ENCODE measurements at places on chromosomes 2 and 18.

DNA sequence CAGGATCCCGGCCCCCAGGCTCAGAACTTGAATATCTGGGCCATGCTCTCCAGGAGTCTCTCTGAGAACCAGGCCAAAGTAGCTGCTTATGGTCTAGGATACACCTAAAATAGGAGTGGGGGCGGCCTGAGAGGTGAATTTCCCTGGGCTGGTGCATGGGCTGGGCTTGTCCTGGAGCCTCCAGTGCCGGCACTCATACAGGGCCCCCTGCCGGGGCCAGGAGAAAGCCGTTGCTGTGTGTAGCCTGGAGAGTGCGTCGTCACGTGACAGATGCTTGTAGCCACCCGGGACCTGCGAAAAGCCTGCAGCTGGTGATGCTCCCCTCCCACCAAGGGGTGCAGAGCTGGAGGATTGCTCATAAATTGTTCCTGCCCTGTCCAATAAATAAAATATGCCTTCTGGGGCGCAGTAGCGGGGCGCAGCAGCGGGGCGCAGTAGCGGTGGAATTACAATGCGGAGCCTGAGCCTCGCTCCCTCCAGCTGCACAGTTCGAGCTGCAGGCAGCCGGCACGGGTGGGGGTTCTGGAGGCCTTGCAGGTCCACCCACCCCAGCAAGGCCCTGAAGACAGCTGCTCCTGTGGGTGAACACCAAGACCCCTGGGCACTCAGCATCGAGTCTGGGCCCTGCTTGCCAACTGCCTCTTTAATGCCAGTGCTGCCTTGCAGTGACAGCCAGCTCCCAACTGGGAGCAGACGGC lies 289.9 kb downstream of the NDUFA10 start:
- DNase-seq = no peak

- DNase-seq = no peak
Measured at GRCh38 chr2:196944570-196944969, 18.1 kb upstream of the PGAP1 start.

DNA sequence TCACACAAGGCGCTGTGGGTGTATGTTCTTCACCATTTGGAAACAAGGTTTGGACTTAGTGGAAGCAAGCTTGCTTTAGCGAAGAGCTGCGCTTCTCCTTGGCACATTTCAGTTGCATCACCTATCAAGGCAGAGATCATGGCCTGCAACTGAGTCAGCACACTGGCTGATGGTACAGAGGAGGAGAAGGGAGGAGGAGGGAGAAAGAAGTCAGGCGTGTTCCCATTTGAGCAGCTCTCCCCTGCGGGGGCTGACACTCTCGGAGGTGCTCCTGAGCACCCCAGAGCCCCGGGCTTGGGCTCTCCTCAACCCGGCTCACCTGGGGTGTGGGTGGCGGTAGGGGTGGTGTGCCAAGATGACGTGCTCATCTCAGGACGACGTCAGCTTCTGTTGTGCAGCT lies 6.0 kb upstream of the SERPINB5 start:
- DNase-seq = no peak

DNA sequence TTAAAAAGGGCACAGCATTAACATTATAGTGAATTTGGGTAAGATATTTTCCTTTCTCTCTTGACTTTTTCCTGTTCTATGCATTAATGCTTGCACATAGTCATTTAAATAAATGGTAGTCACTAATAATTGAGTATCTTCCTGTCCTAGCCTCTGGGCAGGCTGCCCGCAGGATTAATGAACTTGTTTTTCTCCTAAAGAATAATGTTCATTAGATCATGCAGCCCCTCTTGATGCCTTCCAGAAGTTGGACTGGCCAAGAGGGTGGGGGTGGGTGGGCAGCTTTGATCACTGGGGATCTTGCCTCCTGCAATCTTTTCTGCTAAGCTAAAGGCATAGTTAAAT lies 514.5 kb upstream of the CDH2 start:
- DNase-seq = no peak

DNA sequence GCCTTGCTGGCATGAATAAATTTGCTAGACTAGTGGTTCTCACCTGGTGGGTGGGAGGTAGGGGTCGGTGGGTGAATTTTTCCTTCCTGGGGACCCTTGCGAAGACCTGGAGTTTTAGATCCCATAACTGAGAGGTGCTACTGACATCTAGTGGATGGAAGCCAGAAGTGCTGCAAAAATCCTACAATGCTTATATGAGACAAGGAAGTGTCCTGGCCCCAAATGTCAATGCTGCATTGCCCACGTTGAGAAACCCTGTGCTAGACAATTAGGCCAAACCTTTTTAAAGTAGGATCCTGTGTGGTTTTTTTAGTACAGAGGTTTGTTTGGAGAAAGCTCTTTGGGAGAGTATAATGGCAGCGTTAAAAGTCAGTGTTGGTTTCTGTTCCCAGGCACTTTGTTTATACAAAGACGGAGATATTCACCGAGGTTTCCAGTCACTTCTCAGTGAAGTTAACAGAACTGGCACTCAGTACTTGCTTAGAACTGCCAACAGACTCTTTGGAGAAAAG lies 9.6 kb downstream of the SERPINB8 start:
- DNase-seq = peak; percentile 76

GRCh38 chr2:64982311-64982857 lies 6.8 kb upstream of the SLC1A4 start:
- DNase-seq = no peak

GRCh38 chr18:50662177-50662576 lies 102.3 kb downstream of the MAPK4 start:
- no peak for DNase-seq

DNA sequence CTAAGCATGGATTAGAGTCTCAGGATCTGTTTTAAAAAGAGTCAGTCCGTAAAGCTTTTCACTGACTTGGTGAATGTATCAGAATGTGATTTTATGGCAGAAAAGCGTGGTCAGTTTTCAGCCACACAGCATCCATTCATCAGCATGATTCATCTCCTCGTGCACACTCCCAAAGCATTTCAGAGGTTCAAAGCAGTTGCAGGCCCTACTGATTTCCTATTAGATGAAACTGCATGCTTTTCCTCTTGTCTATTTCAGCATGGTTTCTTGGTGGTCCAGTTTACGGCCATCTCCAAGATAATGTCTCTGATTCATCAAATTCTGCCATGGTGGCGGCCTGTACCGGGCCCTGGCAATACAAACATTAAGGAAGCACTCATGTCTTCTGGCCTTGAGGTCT lies 4.8 kb upstream of the PARD6G start:
- no peak for DNase-seq

Data from CD14-positive monocyte (primary cell).